Camera-type eye (tissue), 1 donor: ENCODE measurements at places on chromosomes 1 and 21. TPM values are rescaled to one million over a fixed set of nuclear protein-coding genes. Genes with fewer than 3 reads are reported as not detected.

LMX1A gene
- 9.6 TPM for total RNA-seq

PODN gene
- total RNA-seq, result 17.1 TPM

OR6P1 gene
- not detected for total RNA-seq

AXDND1 gene
- 1.8 TPM for total RNA-seq

ENAH gene
- 113 TPM for total RNA-seq

S100A9 gene
- 197 TPM for total RNA-seq

LEFTY1 gene
- total RNA-seq, result 0.60 TPM

LRRC39 gene
- 68.0 TPM for total RNA-seq

GJA8 gene
- 40.3 TPM for total RNA-seq

CAMTA1 gene
- total RNA-seq, result 118 TPM

RAB25 gene
- 3.6 TPM for total RNA-seq
